ENCODE measurements at places on chromosomes 12 and 14. TPM values are rescaled to one million over a fixed set of nuclear protein-coding genes. Genes with fewer than 3 reads are reported as not detected.

NXPH4 gene
- polyA plus RNA-seq = 3.8 TPM

DNA sequence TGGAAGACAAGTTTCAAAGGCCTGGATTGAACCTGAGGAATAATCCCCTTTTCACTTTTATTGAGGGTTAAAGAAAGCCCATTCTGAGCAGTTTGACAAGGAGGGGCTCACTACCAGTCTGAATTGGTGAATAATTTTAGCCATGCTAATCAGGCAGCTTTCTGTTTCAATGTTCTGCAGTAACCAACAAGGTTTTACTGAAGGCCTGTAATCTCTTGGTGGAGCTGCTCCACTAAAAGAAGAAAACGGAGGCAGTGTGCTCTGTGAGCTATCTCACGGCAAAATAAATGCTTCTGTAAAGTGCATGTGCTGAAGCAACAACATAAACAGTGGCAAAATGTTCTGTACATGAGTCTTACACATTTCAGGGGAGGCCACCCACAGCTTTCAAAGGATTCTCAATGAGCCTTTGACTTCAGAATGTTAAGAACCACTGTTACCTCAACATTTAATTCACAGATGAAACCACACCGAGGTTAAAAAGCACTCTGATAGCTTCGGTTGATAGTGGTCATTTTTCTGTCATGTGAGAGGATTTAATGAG, 111.2 kb downstream of the LRIG3 start:
- peak; percentile 55 for DNase-seq

- DNase-seq = peak; percentile 8
These were observed 99.0 kb downstream of the RTN1 start for GRCh38 chr14:59771577-59771976.

DNA sequence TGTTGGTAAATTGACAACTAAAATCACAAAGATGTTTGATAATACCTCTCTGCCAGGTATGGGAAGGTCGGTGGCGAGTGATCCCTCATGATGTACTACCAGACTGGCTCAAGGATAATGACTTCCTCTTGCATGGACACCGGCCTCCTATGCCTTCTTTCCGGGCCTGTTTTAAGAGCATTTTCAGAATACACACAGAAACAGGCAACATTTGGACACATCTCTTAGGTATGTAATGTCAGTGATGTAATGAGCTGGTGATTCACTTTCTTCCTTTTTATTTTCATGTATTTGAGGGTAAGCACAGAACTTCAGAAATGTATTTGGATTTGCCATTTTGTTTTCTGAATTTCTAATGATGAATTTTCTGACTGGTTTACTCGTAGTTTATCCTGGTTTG, 42.6 kb upstream of the LRTM2 start:
- peak; percentile 92 for DNase-seq

DNA sequence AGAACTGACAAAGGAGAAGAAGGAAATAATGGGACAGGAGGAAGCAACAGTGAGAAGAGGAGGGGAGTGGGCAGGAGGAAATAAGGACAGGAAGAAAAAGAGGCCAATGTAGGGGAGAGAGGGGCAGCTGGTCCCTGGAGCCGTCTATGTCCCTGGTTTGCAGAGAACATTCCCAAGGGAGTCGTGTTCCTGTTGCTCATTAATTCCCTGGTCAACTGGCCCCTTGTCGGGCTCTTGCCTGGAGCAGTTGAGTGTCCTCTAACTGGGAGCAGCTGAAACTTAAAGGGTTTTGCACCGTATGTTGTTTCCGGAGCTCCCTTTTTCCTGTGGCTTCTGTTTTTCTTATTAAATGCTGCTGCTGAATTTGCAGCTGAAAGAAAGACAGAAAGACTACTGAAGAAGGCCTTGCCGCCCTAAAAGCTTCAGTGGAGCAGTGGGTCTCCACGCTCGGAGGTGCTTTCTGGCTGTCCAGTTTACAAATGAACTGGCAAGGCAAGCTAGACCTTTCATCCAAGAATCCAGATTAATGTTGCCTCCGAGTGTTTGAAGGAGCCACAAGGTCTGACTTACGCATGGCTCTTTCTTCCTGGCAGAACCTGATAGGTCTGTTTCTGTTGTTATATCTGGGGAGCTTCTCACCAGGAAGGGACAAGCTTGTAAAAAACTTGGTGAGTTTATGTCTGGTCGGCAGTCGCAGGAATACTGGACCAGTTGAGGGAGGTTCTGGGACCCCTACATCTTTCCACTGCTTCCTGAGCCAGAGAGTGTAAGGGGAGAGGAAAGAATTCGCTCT, 146.2 kb upstream of the RFLNA start:
- DNase-seq = no peak

DNA sequence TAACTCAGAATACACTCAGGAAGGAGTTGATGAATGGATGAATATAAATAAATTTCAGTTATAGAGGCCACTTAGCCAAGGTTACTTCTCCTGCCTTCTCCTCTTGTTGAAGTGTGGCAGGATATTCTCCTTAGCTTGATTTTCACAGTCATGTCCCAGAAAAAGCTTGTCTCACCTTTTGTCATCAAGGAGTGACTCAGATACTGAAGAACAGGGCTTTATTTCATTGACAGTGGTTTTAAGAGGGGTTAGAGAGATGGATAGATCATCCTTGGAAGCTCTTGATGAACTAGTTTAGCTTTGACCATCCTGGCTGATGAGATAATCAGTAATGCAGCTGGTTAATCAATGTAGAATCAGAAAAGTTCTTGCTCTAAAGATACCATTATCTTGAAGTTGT, 35.0 kb upstream of the CFAP54 start:
- peak; percentile 50 for DNase-seq

DNA sequence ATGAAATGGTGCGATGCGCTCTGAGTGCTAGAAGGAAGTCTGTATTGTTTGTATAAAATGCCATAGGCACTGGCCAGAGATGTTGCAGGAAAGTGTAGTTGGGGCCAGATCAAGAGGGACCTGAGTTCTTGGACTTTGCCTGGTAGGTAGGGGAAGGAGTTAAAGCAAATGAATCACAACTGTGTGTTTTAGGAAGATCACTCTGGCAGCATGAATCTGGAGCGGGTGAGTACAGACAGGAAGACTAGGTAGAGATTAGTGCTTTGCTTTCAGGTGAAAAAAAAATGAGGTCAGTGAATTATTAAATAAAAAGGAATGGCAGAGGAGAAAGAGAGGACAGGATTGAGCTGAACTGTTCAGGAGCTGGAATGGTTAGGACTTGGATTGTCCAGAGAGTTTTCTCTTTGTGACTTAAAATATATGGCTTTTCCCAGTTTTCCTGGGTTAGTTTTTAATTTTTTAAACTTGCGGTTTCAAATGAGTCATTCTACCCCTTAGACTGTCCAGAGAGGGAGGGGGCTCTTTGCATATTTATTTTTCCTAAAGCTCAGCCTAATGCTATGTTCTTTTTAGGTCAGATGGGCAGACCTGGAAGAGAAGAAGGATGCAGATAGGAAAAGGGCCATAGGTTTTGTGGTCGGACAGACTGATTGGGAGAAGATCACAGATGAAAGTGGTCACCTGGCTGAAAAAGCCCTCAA, 41.1 kb downstream of the PROX2 start:
- peak; percentile 65 for DNase-seq

DNA sequence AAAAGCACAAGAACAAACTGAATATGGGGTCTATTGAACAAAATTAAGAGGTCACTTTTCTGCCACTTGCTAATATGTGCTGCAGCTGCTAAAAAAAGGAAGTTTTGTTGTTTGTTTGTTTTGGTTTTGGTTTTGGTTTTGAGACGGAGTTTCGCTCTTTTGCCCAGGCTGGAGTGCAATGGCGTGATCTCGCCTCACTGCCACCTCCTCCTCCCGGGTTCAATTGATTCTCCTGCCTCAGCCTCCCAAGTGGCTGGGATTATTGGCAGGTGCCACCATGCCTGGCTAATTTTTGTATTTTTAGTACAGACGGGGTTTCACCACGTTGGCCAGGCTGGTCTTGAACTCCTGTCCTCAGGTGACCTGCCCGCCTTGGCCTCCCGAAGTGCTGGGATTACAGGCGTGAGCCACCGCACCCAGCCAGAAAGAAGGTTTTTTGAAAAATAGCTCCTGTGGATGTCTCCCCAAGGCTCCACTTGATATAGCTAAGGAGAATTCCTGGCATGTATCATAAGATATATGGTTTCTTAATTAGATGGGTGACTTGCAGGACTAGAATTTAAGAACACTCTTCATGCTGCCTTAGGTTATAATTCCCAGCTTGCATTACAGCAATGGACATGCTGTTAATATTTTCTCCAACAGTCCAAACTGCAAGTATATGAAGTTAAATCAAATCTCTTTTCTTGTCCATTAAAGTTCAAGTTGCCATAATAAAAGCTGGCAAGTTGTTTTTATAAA, 237.6 kb upstream of the AMIGO2 start:
- no peak for DNase-seq

DNA sequence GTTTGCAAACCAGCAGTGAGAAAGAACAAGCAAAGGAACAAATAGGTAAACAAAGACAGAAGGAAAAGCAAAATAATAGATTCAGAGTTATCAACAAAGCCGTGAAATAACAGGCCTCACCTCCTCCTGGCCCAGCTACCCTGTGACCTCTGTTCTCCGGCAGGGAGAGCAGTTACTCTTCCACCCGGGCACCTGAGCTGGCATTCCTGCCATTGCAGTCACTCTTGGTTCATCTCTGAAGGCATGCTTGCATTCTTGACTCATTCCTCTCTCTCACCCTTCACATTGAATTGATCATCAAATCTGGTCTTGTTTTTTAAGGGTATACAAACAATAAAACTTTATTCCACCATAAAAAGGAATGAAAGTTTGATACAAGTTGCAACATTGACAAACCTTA, 95.1 kb downstream of the TTC8 start:
- DNase-seq = no peak

DNA sequence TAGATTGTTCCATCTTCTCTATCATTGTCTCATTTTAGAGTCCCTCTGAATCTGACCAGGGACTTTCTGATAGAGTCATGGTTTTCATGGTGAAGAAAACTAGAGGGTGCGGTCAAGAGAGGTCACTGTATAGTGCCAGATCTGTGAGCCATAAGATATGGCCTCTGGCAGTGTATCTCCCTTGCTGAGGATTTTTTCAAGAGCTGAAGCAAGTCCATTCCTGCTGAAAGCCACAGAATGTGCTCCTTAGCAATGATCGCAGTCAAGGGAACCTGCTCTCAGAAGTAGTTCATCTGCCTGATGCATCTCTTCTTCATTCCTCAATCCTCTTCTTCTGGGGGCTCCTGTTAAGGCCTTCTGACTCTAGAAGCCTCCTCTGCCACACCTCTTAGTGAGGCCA, 405.2 kb downstream of the EGLN3 start:
- DNase-seq = no peak

CHGA gene
- polyA plus RNA-seq = not detected

P2RX2 gene
- not detected for polyA plus RNA-seq

DNA sequence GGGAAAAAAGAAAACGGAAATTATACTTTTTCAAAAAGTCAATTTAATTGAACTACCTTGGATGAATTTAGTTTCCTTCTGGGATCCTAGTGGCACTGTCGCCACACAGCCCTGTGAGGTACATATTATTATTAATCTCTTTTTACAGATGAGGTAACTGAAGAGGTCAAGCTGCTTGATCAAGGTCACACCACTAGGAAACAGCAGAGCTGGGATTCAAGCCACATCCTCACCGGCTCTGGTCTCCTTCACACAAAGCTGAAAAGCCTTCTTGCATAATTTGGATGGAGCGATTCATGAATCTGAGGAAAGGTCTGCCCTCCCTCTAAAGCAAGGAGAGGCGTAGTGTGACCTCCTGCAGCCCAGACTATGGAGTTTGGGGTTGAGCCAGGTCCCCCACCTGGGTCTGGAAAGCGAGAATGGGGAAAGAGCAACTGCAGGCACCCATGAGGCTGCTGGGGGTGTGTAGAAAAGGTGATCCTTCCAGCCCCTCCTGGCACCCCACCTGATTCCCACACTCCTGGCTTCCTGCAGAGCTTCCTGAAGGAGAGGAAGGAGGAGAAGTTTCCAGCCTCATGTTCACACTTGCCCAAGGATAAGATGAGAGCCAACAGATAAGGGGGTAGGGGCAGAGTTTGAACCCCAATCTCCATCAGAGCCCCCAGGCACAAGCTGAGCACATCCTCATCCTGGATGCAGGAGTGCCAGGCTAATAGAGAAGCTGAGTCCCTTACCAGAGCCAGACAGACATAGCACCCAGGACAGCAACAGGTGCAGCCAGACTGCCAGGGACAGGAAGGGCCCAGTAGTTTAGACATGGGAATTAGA, 3.9 kb upstream of the KRT79 start:
- peak; percentile 25 for DNase-seq

DNA sequence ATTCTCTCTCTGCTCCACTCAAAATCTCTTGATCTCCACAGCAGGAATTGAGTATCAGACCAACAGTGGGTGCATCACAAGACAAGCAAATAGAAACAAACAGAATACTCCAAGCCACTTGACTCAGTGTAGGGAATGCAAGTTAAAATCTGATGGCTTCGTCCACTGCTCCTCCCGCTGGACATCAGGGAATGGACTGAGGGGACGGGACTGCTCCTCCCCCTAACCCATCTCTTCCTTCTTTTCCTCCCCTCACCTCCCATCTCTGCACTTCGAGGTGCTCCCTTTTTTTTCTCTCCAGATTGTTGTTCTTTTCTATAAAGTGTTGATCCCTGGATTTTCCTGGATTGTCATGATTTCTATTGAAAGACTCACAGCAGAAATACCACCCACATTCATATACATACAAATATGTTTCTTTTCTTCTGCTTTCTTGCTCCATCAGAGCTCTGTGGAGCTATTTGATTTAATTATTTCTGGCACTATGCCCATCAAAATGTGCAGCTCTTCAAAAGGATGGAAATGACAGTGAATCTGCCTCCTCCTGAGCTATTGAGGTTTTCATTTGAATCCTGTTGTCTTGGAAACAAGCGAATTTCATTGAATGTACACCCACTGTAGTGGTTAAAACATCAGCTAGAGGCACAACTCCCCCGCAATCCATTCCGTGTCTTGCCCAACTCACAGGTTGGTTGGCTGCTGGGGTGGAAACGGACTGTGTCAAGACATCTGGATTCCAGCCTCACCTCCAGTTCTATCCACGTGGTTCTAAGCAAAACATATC, 199.7 kb downstream of the SPTSSA start:
- no peak for DNase-seq

SLCO1B1 gene
- polyA plus RNA-seq = not detected

CLMN gene
- polyA plus RNA-seq = 0.09 TPM

SIX6 gene
- not detected for polyA plus RNA-seq

- no peak for DNase-seq
These were observed 7.2 kb downstream of the SETD3 start for GRCh38 chr14:99473458-99473857.

BDKRB1 gene
- polyA plus RNA-seq = 130 TPM

DNA sequence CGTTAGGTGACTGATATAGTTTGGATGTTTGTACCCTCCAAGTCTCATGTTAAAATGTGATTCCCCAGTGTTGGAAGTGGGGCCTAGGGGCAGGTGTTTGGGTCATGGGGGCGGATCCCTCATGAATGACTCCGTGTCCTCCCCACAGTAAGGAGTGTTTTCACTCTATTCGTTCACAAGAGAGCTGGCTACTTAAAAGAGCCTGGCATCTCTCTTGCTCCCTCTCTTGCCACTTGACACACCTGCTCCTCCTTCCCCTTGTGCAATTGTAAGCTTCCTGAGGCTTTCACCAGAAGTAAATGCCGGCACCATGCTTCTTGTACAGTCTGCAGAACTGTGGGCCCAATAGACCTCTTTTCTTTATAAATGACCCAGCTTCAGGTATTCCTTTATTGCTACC, 2.6 kb downstream of the IFI27L2 start:
- DNase-seq = no peak
